IPS DF 19.7 (cell line): ENCODE measurements at places on chromosomes 6 and 20.

DNA sequence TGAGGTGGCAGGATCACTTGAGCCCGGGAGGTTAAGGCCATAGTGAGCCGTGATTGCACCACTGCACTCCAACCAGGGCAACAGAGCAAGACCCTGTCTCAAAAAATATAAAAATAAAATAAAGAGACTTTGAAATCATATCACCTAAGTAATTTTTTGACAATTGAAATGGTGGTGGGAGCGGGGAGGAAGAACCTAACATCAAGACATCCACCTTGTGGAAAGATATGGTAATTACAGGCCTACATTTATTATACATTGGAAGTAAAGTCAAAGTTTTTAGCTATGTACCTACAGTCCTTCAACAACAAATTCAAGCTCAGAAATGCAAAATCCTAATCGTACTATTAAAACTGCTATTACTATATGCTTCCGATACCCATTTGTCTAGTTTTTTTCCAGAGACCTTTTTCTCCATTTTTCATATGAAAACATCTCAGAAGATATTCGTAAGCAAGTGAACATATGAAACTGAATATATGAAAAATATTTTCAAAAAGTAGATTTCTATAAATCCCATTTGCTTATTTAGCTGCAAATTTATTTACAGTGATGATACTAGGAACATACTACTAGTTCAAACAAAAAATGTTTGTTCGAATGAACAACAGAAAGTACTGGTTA is 83.3 kb downstream of the SYCP2 start:
- no peak for DNase-seq

DNA sequence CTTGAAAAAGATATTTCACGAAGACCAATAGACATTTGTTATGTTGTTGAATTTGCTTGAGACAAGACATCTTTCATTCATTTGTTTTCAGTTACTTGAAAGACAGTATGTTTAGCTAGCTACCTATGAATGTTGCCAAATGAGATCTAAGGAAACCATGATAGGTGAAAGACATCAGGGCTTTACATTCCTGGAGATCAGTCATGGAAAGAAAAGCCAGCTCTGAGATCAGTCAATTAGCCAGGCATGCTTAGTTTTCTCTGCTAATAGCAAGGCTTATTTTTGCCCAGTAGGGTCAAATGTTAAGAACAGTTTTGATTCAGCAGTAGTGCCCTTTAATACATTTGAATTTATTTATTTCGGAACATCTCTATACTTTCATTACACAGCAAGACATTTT is 116.5 kb upstream of the EDN1 start:
- no peak for DNase-seq

DNA sequence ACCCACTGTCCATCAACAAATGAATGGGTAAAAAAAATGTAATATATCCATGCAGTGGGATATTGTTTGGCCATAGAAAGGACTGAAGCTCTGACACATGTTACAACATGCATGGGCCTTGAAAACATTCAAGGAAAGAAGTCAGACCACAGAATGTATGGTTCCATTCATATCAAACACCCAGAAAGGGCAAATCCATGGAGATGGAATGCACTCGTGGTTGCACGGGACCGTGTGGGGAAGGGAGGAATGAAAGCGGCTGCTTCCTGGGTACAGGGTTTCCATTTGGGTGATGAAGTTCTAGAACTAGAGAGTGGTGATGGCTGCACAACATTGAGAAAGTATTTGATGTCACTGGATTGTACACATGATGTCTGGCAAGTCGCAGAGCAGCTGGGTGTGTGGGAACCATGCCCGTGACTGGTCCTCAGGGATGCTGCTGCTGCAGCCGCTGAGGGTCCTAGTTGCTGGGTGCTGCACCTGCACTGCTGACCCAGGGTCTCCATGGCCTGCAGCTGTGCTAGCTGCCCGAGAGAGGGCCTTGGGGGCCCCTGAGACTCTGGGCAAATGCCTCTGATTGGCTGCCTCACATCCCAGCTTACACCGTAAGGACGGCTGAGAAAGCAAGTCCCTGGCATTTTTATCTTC is 220.3 kb downstream of the NRN1 start:
- no peak for DNase-seq

GRCh38 chr6:20061952-20062351 is 150.3 kb downstream of the MBOAT1 start:
- no peak for DNase-seq

GRCh38 chr6:93164781-93165180 is 254.6 kb downstream of the EPHA7 start:
- DNase-seq, result no peak

DNA sequence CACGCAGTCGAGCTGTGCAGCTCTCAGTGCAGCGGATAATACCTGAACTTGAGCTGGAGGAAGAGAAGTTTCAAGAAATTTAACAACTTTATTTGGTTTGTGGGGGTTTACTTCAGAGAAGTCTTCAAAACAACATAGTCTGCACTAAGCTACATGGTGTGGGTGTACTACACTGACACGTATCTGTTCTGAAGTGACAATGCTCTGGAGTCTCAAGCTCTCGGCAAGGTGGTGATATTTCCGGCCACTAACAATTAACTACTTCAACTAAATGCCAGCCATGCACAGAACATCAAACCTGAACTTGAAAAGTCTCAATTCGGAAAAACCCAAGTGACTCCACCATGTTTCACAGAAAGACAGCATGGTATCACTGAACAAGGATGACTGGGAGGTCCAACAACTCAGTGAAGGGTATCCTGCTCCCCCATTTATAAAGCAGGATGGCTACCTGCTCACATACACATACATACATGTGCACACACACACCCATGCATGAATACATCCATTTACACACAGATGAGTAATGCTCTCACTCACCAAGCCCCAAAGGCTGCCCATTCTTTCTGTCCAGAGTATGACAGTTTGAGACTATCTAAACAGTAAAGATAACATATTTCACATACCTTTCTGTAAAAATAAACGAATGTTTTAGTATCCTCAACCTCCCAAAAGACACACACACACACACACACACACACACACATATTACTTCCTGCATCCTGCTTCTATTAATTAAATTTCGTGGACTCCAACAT is 15.4 kb upstream of the ANKRD60 start:
- no peak for DNase-seq

DNA sequence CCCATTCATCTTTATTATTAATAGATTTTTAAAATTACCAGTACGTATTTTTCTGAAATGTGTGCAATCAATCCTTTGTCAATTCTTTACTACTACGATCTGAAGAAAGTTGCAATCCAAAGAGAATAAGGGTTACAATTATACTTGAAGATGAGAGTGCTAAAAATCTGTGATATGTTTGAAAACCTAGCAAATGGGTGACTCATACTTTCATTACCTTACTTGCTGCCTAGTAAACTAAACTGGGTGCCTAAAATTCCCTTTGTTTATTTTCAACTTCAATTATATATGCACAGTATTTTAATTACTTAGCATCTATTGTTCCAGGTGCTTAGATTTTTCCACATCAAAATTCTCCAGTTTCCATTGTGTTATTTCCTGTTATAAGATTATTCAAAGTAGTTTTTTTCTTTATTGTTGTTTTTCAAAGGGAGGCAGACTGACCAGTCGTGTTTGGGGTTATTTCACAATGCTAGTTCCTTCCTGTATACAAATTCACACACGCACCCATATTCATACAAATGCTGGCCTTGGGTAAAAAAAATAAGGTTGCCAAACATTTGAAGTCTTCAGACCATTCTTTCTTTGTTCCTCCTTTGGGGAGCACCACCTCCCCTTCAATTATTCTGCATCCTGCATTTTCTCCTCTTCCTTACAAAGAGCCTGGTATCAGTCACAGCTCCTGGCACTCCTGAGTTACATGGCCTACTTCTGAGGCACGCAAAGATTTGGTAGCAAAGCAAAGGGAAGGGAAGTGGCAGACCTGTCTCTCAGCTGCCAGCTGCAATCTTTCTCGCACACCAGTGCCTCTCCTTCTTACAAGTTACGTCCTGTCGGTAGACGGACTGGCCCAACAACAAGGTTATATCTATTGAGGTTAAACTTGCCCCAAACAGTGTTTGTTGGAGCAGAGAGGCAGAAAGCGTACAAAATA is 16.2 kb upstream of the FAM135A start:
- no peak for DNase-seq
